Mucosa of descending colon (tissue), 3 donors: ENCODE measurements at places on chromosomes 11 and 22.

- DNase-seq, result no peak
These were observed 117.8 kb downstream of the SERGEF start for GRCh38 chr11:17894929-17895658.

DNA sequence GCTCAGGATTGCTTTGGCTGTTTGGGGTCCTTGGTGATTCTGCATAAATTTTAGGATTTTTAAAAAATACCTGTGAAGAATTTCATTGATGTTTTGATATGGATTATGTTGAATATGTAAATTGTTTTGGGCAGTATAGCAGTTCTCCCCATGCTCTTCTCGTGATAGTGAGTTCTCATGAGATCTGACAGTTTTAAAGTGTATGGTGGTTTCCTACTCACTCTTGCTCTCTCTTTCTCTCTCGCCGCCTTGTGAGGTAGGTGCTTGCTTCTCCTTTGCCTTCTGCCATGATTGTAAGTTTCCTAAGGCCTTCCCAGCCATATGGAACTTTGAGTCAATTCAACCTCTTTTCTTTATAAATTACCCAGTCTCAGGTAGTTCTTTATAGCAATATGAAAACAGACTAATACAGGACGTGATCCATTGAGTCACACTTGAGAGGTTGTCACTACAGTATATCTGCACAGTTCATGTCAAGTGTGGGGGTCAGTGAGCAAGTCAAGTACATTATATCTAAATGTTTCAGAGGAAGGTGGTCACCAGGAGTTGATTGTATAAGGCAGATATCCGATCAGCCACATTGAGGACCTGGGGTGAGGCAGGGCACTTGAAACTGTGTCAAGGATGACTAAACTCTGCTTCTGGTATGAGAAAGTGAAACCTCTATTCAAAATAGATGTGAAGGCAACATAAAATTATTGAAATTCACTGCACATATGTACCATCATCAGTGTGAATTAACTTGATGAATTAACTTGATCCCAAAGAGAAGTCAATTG, 70.7 kb upstream of the CCDC179 start:
- DNase-seq, result no peak

- DNase-seq, result no peak
These were observed 12.1 kb downstream of the MMP7 start for GRCh38 chr11:102518296-102519094.

- no peak for DNase-seq
These were observed 53.4 kb downstream of the DGCR2 start for GRCh38 chr22:19068784-19069271.

DNA sequence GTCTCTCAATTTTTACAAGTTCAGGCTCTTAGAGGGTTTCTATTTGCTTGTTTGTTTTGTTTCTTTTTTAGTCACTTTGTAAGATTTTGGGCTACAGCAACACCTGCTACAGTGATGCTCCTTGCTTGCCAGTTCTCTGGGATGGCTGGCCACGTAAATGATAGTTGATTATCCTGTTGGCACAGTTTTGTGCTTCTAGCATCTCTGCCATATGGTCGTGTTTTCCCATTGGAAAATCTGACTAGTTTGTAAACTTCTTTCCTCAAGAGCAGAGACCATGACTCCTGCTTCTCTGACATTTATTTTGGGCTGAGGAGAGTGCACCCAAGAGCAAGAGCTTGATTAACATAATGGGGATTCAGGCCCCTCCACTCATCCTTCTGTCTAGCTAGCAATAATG, 1621.6 kb upstream of the RAG2 start:
- no peak for DNase-seq

- no peak for DNase-seq
These were observed 35.7 kb downstream of the CYB5R2 start for GRCh38 chr11:7637447-7638157.
